ENCODE measurements at places on chromosomes 1 and 21.

GRCh38 chr1:56199061-56199460, 380.3 kb downstream of the PLPP3 start:
- no peak for DNase-seq

- DNase-seq, result no peak
Measured at GRCh38 chr1:238061967-238062613, 171.4 kb upstream of the ZP4 start.

DNA sequence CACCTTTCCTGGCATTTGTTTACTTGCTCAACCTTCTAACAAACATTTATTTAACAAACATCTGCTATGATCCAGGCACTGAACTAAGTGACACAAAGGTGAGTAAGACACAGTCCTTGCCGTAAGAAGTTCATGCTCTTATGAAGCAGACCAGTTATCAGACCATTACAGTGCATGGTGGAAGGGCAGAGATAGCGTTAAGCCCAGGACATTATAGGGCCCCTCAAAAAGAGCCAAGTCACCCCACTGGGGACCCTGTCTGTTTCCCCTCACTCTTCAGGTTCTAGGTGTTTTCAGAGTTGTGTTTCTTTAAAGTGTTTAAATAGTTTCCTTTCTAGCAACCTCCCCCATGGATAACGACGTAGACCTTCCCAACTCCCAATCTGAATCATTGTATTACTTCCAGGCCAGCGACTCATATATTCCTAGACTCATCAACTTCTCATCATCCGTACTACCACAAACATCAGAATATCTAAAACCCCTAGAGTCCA, 39.3 kb downstream of the TCP10L start:
- no peak for DNase-seq

- no peak for DNase-seq
Measured at GRCh38 chr1:165841582-165842017, 14.2 kb downstream of the UCK2 start.

GRCh38 chr1:183515002-183515689, 42.8 kb downstream of the SMG7 start:
- no peak for DNase-seq

GRCh38 chr1:173502104-173502503, 25.0 kb downstream of the PRDX6 start:
- DNase-seq, result no peak

DNA sequence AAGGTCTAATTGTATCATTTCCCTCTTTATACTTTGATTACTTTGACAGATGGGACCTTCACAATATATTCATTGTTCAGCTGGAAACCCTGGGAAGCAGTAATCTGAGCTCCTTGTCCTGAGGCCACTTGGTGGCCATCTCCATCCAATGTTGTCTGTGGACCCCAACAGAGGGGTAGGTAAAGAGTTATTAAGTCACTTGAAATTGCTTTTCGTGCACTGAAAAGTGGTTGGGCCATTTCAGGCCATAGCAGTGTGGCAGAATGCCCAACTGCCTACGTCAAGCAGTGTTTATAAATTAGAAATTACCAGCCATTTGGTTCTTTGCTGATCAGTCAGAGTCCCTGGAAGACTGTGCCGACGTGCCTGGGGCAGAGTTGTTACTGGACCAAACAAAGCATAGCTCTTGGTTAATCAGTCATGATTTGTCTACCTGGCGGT, 308.3 kb upstream of the USP25 start:
- DNase-seq, result no peak

GRCh38 chr1:187276677-187277076, 447.9 kb downstream of the PLA2G4A start:
- no peak for DNase-seq

DNA sequence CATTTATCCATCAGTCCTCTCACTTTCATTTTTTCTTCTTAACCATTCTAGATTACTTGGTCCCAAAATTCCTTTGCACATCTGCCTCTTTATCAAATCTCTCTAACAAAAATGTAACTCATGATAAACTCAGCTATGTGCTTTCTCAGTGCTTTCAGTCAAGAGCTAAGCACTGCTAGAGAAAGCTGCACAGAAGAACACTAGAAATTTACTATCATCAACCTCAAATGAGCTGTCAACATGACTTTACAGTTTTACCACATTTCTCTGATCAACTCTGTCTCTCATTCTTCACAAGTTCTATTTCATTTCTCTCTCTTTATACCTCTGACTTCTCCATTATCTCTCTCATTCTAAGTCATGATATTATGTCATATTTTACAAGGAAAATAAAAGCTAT, 54.2 kb upstream of the PRKACB start:
- DNase-seq, result no peak

DNA sequence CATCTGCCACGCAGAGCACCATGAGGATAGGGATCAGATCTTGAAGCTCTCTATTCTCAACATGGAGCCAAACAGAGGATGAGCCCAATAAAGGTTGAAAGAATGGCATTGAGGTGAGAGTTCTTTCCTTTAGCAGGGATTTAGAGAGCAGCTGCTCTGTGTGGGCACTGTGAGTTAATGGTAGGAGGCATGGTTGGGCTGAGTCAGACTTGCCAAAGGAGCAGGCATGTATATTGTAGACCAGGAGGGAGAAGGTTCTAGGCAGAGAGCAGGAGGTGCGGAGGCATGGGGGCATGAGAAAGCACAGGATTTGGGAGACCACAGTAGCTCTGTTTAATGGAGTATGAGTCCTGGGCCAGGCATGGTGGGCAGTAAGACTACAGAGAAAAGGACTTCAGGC, 32.0 kb downstream of the TMEM53 start:
- no peak for DNase-seq

DNA sequence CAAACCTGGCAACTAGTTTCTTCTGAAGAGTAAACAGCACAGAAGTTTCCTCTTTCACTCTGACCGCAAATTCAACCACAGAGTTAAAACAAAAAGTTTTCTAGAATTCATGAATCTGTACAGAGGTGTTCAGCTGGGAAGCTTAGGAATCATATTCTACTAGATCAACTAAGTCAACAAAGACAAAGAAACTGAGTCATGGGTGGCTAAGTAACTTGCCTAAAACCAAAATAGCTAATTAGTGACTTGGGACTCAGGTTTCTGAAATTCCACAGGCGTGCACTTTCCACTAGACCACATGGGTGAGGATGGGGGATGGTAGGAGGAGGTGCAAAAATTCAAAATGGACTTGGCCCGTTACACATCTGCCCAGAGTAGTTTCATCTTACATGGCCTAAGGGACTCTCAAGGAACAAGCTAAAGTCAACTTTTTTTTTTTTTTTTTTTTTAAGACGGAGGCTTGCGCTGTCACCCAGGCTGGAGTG, 25.8 kb downstream of the PTPN14 start:
- DNase-seq, result no peak

- DNase-seq, result no peak
Measured at GRCh38 chr1:163095213-163095612, 26.1 kb downstream of the RGS4 start.

DNA sequence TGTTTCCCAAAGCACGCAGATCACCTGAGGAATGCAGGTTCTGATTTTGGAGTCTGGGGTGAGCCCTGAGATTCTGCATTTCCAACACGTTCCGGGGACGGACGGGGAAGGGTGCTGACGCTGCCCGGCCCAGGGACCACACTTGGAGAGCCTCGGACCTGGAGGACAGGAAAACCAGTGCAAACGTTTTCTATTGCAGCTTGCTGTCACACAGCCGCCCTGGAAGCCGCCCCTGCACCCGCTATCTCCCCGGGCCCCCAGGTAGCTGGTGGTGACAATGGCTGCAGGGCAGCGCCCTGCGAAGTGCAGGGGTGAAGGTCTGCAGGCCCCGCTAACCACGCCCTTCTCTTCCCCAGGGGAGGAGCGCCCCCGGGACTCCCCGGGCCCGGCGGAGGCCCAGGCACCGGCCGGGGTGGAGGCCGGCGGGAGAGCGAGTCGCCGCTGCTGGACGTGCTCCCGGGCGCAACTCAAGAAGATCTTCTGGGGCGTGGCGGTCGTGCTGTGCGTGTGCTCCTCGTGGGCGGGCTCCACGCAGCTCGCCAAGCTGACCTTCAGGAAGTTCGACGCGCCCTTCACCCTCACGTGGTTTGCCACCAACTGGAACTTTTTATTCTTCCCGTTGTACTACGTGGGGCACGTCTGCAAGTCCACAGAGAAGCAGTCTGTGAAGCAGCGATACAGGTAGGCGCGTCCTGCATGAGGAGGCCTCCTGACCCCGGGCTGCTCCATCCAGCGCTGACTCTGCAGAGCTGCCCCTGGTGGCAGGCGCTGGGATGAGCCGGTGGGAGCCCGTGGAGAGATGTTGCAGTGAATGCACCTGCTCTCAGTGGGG, 142.0 kb upstream of the COA6 start:
- no peak for DNase-seq

DNA sequence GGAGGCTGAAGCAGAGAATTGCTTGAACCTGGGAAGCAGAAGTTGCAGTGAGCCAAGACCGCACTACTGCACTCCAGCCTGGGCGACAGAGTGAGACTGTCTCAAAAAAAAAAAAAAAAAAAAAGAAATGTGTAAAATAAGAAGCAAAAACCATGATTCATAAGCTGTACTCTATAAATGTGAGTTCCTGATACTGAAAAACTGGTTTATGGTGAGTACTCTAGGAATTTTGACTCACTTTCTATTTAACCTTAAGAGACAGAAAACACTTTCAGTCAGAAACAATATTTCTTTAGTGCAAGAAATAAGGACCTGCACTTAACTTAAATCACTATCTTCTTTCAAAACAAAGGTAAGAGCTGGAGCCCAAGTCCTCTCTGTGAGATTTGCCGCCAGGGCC, 19.9 kb upstream of the POU2F1 start:
- no peak for DNase-seq

GRCh38 chr1:42176902-42177519, 12.5 kb upstream of the GUCA2A start:
- DNase-seq, result no peak

DNA sequence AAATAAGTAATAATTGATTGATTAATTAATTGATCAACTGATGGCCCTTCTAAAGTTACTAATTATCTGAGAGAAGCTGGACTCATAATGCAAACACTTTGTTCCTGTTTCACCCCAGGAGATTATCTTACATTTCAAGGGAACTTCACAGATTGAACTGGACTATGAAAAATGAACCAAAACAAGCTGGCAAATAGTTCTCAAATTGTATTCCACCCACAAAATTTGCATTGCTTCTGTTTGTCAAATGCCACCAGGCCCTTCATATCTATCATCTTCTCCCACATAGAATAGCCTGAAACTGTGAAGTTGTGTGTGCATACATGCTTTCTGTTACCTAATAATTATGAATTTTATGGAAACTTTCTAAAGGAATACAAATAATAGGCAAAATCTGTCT, 104.0 kb downstream of the ZNF281 start:
- DNase-seq, result no peak

DNA sequence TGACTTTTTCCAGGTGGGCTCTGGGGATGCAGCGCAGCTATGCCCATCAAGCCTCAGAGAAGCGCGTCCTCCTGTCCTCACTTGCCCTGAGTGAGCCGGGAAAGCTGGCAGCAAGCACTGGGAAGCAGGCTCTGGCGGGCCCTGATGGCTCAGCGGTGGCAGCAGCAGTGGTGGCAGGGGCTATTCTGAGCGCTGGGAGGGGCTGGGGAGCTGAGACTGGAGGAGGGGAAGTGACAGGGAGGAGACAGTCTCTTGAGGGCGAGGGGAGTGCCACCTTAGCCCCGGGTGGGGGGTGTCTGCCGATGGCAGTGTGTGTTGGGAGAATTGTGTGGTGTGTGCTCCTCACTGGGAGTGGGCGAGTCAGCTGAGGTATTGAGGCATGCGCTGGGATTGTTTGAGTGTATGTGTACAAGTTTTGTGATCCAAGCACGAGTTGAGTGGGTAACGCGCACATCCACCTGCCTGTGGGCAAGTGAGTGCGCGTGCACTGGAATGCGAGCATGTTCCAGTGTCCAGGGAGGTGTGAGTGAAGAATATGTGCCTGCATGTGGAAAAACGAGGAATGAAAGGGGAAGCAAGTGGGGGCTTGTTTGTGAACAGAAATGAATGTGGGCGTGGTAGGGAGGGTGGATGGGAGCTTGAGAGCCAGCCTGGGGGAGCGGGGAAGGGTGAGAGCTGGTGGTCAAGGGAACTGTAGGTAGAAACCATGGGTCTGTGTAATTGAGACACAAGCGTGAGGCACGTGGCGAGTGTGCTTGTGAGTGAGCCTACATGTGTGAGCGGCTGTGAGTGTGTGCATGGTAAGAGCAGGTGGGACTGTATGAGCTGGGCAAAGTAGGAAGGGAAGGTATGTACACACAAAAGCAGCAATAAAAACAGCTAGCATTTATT, 2.9 kb upstream of the FOXO6 start:
- no peak for DNase-seq

DNA sequence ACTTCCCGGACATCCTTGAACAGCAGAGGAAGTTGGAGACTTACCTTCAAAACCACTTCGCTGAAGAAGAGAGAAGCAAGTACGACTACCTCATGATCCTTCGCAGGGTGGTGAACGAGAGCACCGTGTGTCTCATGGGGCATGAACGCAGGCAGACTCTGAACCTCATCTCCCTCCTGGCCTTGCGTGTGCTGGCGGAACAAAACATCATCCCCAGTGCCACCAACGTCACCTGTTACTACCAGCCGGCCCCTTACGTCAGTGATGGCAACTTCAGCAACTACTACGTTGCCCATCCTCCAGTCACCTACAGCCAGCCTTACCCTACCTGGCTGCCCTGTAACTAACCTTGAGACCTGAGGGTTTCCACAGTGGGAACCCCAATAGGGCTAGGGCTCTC, 17.9 kb downstream of the TENT5C start:
- no peak for DNase-seq

DNA sequence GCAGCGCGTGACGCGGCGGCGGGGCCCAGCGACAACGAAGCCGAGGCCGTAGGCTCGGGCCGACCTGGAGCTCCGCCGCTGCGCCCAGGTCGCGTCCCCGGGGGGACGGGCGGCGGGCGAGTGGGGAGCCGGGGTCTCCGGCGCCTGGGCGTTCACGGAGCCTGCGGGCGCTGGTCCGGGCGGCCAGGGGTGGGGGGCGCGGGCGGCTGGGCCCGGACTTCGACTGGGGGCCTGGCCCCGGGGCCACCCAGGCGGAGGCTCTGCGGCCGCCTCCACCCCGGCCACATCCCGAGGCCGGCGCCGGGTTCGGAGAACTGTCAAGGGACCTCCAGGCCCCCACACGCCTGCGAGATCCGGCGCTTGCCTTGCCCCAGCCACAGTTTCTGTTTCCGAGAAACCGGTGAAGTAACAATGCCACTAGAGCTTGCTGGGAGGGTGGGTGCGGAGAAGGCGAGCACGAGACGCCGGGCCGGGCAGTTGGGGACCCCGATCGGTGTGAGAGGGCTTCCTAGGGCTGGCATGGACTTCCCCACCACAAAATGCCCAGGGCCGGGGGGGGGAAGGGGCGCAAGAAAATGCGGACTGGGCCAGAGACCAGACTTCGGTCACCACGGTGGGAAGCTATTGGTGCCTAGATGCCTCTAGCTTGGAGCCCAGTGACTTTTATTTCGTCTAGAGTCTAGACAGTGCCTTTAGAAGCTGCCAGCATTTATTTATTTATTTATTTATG, 501 bp downstream of the FBXO6 start:
- no peak for DNase-seq

GRCh38 chr1:179046808-179047635, 21.3 kb downstream of the FAM20B start:
- DNase-seq, result no peak

GRCh38 chr1:248733566-248733965, 22.0 kb downstream of the LYPD8 start:
- DNase-seq, result no peak

GRCh38 chr21:16304174-16305095, 574.7 kb downstream of the USP25 start:
- no peak for DNase-seq
